GDM1 (cell line): ENCODE measurements at places on chromosomes 6 and 20.

DNA sequence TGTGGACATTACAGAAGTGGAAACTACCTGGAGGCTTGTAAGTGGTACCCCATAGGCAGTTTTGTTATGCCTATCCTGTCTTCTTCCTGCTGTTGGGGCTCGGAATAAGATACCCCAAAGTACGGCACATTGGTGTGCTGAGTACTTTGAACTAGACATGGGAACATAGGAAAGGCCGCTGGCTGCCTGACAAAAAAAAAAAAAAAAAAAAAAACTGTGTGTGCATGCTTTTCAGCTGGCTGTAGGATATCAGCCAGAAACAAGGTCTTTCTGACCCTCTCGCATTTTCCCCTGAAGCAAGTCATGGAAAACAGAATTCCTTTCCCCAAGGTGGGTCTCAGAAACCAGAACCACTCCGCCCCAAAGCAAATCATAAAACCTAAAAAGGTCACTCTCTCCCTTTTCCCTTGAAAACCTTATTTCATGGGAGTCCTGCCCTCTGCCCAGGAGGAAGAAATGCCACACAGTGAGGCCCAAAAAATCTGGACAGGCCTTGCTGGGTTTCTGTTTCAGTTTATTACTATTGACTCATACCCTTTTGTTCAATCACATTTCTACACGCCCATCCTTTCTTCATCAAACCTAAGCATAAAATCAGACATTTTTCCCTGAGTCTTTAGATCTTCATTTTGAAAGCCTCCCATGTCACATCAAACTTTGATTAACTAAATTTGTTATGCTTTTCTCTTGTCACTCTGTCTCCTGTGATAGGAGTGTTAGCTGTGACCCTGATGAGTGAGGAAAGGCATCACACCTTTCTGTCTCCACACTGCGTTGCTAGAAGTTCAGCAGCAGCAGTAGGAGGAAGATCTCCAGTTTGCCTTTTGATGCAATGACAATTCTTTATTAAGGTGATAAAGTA is 17.2 kb downstream of the SLC2A12 start:
- DNase-seq: no peak

DNA sequence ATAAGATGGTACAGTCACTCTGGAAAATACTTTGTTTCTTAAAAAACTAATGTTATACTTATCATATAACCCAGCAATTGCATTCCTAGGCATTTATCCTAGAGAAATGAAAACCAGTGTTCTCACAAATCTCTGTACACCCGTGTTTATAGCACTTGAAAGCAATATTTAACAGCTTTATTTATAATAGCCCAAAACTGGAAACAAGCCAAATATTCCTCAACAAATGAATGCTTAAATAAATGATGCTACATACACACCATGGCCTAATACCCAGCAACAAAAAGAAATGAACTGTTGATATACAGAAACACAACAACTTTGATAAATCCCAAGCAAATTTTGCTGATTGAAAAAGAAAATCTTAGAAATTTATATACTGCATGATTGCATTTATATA is 51.3 kb downstream of the GFRA4 start:
- no peak for DNase-seq

DNA sequence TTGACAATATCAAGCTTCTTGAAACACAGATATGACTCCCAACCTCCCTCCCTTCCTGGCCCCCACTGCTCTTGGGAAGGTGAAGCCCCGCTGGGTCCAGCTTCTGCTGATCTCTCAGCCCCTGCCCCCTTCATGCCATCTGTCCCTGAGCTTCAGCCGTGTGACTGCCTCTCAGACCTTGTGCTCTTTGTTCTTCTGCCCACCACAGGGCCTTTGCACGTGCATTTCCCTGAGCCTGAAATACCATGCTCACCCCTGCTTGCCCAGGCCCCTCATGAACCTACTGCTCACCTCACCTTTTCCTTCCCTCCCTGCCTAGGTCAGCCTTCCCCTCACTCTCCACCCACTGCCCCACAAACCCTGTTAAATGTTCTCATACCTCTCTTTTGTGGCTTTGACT is 241.7 kb upstream of the PMEPA1 start:
- no peak for DNase-seq

- no peak for DNase-seq
Observed at GRCh38 chr20:56430461-56430860, 18.4 kb downstream of the CASS4 start.

DNA sequence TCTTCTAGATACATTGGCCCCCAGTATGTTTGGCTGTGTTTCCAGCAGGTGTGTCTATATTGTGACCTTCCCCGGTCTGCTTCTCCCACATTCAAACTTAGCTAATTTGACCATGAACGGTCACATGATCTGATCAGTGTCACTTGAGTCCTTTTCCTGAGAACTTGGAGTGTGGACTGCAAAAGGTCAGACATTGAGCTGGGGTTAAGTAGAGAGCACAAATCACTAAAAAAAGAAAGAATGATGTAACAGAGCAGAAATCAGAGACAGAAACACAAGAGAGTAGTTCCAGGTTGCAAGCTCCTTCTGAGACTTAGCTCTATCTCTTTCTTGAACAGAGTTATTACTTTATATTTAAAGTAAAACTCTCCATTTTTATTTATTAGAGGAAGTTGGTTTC is 733.9 kb downstream of the CBLN4 start:
- DNase-seq: no peak

GRCh38 chr6:166763606-166764472 is 136.8 kb upstream of the RPS6KA2 start:
- DNase-seq: no peak

DNA sequence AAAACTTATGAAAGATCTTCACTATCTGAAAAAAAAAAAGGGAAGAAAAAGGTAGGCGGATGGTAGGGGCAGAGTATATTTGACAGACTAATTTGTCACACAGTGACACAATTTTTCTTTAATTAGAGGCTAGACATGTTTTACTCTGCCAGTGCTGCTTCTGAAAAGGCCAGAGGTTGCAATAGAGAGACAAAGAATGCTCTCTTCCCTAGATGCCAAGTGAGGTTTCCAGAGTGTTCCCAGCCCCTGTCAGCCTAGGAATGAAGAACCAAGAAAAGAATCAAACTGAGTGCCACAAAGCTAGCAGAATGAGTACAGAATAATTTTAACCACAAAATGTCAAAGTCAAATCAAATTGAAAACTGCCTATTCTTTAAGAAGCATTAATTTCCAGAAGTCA is 13.0 kb downstream of the PNISR start:
- no peak for DNase-seq

DNA sequence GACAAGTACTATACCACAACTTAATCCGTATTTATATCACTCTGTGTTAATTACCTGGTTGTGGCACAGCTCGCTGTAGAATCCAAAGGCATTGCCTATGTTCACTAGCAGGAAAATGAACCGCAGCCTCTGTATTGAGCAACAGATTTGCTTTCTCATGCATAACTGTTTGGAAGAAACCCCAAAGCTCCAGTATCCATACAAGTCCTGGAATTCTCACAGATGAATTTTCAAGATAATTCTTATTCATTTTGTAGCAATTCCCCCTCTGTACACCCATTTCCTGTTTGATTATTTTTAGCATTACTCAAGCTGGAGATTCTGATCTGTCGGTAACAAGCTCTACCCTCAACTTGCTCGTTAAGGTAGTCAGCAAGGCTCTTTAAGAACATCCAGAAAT is 63.5 kb downstream of the STMND1 start:
- DNase-seq: no peak

DNA sequence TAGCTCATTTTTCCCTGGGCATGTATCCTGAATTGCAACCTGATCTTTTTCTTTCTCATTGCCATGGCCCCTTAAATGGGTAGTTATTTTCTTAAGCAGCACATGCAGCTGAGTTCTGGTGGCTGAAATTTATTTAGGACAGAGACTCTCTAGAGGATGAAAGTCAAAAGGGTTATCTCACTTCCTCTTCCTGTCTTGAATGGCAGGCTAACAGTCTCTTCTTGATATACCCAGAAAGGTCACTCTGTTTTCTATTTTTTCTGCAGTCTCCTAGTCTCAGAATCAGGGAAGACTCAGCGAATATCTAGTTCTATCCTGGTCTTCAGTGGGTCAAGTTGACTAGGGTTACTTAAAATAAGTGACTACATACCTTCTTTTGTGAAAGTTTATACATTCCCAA is 243.3 kb downstream of the EPHA7 start:
- DNase-seq: no peak

GRCh38 chr20:1402149-1402548 is 9.3 kb upstream of the FKBP1A start:
- peak; percentile 22 for DNase-seq

DNA sequence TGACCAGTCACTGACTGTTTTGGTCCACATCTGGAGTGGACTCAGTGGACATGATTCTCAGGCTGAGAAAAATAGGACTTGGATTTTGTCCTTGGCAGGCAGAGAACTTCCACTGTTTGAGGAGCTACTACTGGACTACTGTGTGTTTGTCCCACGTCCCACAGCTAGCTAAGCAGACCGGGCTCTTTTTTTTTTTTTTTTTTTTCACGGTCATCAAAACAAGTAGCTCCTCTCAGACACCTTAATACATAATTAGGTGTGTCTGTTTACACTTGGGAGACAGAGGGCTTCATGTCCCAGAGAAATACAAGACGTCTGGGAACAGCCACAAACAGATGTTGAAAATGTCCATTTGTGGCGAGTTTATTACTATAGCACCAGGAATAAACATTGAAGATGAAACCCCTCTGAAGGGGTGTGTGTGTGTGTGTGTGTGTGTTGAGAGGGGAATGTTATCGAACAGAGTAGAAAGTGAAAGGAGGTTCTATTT is 155.0 kb upstream of the SUPT3H start:
- DNase-seq: no peak

GRCh38 chr6:16331384-16332174 is 93.2 kb downstream of the GMPR start:
- peak; percentile 12 for DNase-seq

DNA sequence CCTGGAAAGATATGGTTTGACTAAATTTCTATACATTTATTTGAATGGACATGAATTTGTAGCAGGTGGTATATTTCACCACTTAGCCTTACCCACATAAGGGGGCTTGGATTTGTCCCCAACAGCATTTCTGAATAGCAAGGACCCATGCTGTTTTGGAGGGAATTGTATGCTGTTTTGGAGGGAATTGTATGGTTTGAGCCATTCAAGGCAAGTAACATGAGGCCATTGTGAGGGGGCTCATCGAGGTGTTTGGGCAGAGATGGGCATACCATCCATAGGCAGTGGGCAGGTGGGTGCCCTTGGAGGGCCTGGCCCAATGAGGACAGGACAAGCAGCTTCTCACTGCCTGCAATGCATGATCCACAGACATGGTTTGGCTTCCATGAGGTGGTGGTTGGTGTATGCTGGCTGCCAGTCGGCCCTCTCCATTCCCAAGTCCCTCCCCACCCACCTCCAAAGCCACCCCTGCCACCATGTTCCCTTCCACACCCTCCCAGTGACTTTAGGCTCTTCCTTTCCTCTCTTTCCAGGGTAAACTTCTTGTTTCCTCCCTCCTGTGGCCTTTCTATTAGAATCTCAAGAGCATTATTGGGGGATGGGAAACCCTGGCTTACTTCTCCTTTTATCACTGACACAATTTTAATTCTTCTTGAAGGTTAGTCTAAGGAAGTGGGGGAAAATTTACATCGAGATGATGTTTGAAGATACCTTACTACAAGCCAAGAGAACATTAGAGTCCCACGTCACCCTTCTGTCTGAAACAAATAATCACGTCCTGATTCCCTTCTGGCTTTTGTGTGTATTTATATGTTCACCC is 13.2 kb upstream of the PXDC1 start:
- peak; percentile 38 for DNase-seq

DNA sequence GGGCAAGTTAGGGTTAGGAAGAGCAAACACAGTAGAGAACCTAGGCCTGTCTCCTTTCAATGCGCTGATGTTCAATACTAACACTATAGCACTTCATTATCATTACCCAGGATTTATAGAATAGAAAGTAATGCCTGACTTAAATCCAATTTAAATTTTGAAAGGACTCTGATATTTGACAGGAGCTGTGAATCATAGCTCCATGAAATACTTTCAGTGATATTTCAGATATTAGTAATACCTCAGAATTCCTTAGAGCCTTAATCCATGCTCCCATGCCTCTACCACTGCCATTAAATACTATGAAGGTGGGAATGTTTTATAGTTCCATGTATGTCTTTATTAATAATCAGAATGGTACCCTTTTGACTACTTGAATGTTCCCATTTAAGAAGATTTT is 530.2 kb downstream of the BCKDHB start:
- no peak for DNase-seq

- no peak for DNase-seq
Observed at GRCh38 chr20:1207293-1207878, 4.1 kb downstream of the C20orf202 start.

DNA sequence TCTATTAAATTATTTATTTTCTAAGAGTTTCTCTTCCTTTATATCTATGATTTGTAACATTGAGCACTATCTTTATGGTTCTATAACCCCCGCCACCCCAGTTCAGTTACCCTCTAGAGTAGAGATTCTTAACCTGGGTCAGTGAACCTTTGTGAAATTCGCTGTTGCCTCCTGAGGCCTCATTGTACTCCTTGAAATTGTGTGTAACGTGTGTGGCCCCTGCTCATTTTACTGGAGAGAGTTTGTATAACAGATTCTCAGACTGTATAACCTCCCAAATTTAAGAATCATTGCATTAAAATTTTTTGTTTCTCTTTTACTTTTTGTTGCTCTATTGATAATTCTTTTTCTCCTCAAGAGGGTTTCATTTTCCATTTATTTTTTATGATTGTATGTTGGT is 65.3 kb downstream of the ADGRG6 start:
- DNase-seq: no peak

GRCh38 chr6:31479933-31480535 is 17.9 kb upstream of the MICB start:
- DNase-seq: no peak

DNA sequence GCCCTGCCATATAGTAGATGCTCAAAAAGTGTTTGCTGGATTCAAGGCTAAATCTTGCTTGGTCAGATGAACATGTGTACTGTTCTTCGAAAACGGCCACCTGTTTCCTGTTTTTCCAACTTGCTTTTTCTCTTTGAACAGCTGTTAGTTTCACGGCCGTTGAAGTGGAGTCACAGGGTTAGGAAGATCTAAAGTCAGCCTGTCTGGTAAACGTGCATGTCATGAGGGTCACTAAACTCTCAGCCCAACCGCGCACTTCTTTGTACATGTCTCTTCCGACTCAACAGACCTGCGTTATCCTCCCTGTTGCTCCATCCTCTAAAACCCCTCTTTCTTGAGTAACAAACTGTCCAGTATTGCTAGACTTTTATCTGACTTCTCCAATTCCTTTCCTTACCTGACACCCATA is 93.2 kb upstream of the MAN1A1 start:
- DNase-seq: no peak

- peak; percentile 72 for DNase-seq
Observed at GRCh38 chr20:25247956-25248785, at the start of gene PYGB. TSS of gene PYGB (plus strand) at chr20:25248085. CDS start at chr20:25248179, 94 bp downstream.
